Stimulated activated CD4-positive, alpha-beta T cell treated with anti-CD3 and anti-CD28 coated beads, Interleukin-1b, Interleukin-23, amount 100 ng/mL, for 1 hour (primary cell): ENCODE measurements at places on chromosomes 5 and 9.

GRCh38 chr5:131081374-131081773 is 83.7 kb downstream of the HINT1 start:
- DNase-seq, result no peak

GRCh38 chr9:37426846-37427245 is 4.3 kb downstream of the GRHPR start:
- no peak for DNase-seq

GRCh38 chr9:91261417-91261816 is 100.3 kb downstream of the AUH start:
- no peak for DNase-seq

GRCh38 chr5:136075466-136075891 is 46.7 kb downstream of the TGFBI start:
- DNase-seq, result no peak

DNA sequence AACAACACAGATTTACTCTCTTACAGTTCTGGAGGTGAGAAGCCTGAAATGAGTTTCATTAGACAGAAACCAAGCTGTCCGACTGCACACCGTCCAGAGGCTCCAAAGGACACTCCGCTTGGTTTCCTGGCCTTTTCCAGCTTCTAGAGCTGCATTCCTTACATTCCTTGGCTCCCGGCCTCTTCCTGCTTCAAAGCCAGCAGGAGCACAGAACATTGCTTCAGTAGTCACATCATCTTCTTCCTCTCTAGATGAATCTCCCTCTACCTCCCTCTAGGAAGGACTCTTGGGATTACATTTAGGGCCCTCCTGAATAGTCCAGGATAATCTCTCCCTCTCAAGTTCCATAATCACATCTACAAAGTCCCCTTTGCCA is 213.3 kb downstream of the CDK5RAP2 start:
- DNase-seq, result no peak

DNA sequence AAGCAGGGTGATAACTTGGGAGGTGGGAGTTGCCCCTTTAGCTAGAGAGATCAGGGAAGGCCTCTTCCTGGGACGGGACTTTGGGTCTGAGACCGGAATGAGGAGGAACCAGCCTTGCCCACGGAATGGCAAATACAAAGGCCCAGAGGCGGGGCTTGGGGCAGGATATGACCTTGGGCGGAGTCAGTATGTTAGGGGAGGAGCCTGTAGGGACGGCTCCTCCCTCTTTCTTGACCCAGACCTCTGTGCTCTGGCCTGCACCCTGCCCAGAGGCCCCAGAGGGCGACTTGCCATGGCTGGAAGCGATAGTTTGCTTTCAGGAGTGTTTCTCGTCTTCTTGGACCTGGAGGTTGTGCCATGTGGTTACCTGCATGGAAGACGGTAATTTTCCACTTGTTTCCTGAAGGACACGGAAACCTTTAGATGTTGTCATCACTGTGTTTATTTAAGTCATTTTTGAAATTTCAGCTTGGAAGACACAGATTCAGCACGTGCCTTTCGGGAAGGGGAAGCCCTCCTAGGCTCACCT is 85.6 kb downstream of the DAB2IP start:
- no peak for DNase-seq

DNA sequence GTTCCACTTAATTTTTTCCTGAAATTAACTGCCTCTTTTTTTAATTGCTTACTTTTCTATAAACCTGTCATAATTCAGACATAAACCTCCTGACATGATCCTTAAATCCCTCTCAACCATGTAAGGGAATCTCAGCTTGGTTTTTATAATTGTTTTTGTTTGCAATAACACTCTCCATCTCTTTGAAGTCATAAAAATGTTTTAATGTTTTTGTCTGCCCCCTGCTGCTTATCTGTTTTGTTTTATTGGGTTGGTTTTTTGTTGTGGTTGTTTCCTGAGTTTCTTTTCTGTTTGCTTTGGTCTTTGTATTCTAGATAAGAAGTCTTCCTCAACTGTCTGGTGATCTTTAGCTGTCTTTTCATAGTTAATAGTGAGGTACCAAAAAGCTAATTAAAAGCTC is 142.0 kb downstream of the CDH6 start:
- no peak for DNase-seq

DNA sequence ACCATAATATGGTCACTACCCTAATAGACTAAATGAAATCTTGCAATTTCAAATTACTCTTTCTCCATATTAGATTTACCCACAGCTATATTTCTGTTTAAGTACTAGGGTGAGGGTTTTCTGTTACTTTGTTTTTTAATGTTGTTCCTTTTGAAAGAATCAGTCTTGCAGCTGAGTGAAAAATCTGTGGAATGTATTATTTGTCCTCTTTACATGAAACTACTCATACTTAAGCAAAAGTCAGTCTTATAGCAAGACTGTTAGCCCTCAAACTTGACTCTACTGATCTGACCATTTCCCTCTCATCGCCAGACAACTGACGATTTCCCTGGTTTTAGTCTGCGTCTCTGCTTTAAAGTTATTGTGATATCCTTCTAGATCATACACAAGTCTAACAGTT is 84.0 kb downstream of the PIK3R1 start:
- DNase-seq, result no peak

- DNase-seq, result no peak
Observed at GRCh38 chr9:95171001-95171400, 146.5 kb downstream of the FANCC start.

DNA sequence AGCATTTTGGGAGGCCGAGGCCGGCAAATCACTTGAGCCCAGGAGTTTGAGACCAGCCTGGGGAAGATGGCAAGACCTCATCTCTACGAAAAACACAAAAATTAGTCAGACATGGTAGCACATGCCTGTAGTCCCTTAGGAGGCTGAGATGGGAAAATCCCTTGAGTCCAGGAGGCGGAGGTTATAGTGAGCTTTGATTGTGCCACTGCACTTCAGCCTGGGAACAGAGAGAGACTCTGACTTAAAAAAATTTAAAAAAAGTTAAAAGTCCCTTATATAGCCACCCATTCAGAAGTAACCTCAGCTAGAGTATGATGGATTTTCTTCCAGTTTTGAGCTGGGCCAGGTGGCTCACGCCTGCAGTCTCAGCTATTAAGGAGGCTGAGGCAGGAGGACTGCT is 72.4 kb downstream of the UGCG start:
- no peak for DNase-seq

GRCh38 chr5:9282211-9282610 is 263.7 kb downstream of the SEMA5A start:
- DNase-seq, result no peak

DNA sequence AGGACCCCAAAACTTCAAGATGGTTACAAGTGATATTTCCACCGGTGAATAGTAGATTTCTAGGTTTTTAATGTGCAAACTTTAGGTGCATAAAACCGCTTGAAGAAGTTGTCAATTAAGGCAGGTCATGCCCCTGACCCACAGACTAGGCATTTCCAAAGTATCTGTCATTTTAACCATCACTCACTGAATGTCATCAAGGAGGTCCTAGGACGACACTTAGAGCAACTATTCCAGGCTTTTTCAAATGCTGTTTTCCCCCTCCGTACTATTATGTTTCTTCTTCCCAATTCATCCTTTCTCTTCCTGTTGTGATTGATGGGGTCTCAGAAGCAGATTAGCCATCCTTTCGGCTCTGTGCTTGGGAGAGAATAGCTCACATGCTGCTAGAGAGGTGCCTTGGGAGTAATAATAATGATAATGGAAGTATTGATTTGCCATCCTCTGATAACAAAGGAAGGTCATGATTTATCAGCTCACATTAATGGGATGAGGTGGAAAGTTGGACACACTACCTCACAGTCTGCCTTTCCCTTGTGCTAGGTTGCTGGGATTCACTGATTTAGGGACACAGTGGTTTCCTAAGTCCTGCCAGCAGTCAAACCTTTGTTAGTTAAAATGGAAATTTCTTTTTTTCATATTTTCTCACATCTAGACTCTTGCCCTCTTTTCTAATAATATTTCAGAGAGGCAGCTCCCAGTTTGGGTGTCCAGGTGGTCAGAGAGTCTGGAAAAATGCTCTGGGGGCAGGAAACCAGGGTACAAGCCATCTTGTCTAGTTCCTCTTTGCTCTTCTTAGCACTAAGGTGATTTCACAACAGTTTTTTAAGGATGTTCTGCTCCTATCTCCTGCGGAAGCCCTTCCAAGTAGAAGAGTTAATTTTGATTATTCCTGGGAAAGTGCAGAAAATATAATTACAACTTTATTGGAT is 67.0 kb downstream of the PTTG1 start:
- DNase-seq, result no peak
